ENCODE measurements at places on chromosomes 12 and 14. TPM values are rescaled to one million over a fixed set of nuclear protein-coding genes. Genes with fewer than 3 reads are reported as not detected.
A peak's percentile ranks its signal among the peaks of the same experiment; 100 is the strongest.

MTRFR gene
- 6.4 TPM for polyA plus RNA-seq

- DNase-seq, result no peak
Observed at GRCh38 chr14:68874746-68875155, 81.9 kb upstream of the ZFP36L1 start.

- DNase-seq, result no peak
Observed at GRCh38 chr12:123634142-123634561, 523 bp downstream of the GTF2H3 start.

GRCh38 chr14:62301911-62302310, 539.7 kb downstream of the SNAPC1 start:
- DNase-seq, result no peak

DNA sequence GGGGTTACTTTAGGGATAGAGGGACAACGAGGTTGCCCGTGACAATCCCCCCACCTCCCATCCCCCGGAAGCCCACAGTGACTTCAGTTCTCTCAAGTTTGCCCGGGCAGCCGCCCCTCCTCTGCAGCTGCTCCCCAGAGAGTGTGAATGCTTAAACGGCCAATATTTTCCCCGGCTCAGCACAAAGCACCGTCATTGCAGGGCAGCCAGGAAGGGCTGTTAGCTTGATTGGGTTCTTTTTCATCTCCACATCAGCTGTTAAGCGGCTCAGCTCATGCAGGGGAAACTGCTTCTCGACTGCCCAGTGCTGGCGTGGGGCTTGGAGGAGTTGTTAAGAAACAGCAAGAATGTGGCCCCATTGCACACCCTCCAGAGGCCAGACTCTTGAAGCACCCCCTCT, 120.5 kb upstream of the NCOR2 start:
- peak; percentile 35 for DNase-seq

SYCP3 gene
- polyA plus RNA-seq, result 0.23 TPM

- no peak for DNase-seq
Observed at GRCh38 chr12:56086608-56087007, 6.6 kb downstream of the ERBB3 start.

DNA sequence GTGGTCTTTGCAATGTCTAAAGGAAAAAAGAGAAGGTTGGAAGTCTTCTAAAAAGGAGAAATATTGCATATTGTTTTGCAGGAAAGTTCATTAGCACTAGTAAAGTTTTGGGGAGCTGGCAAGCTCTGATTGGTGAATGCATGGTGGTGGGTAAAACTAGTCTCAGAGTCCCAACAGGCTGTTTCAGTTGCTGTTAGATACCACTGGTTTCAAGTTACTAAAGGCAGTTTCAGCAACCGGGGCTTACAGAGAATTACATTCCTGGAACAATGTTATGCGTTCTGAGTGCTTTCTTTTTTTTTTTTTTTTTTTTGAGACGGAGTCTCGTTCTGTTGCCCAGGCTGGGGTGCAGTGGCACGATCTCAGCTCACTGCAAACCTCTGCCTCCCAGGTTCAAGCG, 208.2 kb downstream of the EPS8 start:
- DNase-seq, result no peak

GRCh38 chr14:95063391-95063790, 93.9 kb downstream of the DICER1 start:
- DNase-seq, result no peak

MYO1H gene
- polyA plus RNA-seq, result not detected

DNA sequence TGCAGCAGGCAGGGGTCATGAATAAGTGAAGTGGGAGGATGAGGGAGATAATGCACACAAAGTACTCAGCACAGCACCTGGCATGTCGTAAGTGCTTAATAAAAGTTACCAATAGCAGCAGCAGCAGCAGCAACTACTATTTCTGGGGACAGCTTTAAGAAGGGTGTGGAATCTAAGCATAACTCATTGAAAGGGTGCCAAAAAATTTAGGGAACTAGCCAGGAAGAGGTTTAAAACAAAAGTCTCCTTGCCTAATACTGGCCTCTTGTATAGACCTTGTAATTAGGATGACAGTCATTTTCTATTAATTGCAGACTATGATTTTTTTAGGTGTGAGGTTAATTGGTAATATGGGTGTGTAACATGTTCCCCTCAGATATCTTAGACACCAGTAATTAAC, 179.9 kb downstream of the PTPN11 start:
- DNase-seq, result no peak

GLT8D2 gene
- polyA plus RNA-seq, result 1.3 TPM

GRCh38 chr12:122752464-122753318, at the start of gene DENR:
TSS of gene DENR (plus strand) at chr12:122752824. CDS start at chr12:122753702, 878 bp downstream.
- DNase-seq, result peak; percentile 98

DNA sequence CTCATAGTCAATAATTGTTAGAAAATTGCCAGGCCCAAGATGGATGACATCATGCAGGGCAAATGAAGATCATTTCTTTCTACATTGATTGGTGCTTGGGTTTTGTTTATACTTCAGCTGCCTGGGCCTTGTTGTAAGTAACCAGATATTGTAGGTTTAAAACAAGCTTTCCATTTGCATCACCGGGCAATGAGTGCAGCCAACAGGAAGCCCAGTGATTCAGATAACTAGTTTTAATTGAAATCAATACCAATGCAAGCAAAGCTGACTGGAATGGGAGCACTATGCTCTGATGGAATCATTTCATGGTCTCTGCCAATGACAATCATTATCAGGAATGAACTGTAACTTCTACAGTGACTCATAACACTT, 279.3 kb downstream of the DUSP6 start:
- no peak for DNase-seq

DNA sequence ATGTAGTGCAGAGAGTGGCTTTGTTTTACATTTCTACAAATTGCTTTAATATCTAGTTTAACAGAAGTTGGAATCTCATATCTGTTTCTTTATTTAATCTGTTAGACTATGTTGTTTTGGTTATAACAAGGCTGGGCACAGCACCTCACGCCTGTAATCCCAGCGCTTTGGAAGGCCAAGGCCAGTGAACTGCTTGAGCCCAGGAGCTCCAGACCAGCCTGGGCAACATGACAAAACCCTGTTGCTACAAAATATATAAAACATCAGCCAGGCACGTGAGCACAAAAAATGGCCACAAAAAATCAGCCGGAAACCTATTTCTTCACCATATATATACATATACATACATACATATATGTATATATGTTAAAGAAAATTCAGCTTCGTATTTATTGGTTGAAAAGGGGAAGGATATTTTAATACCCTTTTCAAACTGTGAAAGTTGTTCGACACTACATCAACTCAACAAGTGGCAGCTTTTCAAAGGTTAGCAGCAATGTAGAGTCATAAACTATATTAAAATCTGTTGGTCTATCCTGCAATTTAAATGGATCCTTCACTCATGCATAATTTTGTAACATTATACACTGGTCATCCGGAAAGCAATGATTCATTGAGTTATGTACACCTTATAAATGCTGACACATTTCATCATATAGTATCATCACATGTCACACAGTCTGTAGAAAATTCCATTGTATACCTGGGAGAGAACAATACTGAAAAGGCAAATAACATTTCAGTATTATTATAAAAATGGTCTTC, 7.1 kb downstream of the NR2C1 start:
- DNase-seq, result no peak

DNA sequence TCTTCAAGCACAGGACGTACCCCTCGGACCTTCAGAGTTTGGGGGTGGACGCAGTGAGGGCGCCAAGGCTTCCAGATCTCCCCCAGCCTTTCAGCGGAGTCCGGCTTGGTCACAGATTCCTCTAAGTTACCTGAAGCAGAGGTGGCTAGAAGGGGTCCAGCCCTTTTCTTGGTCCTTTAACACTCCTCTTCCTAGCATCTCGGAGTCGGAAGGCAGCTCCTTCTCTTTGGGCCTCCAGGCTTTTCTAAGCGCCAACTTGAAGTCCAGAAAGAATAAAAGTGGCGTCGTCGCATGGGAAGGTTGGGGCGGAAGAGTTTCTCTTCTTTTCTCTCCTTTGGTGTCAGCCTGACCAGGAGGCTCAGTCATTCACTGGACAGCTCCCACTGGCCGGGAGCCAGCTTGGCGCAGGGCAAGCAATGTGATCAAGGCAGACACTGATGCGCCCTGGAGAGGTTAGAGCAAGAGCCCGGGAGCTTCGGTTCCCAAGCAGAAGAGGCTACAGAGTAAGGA, 9.6 kb downstream of the OR6S1 start:
- DNase-seq, result peak; percentile 77

GRCh38 chr12:15528666-15529065, 206.4 kb downstream of the PTPRO start:
- DNase-seq, result no peak

GRCh38 chr12:121530600-121531355, 50.0 kb downstream of the KDM2B start:
- DNase-seq, result peak; percentile 78

ELK3 gene
- polyA plus RNA-seq, result 13.9 TPM

TRPV4 gene
- 0.07 TPM for polyA plus RNA-seq

DNA sequence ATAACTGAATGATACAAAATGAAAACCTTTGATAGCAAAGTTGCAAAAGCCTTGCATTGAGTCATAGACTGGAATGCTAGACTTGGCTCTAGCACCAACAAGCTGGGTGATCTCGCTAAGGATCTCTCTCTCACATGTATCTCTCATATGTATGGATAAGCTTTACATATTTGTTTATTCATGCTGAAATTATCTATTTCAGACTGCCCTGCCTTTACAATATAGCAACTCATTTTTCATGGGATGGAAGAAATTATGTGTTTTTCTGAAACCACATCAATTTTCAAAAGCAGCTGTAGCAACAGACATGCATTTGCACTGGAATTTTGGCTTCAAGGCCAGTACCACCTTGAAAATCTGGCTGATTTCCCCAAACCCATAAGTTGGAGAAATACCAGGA, 11.4 kb downstream of the RERG start:
- DNase-seq, result no peak

DNA sequence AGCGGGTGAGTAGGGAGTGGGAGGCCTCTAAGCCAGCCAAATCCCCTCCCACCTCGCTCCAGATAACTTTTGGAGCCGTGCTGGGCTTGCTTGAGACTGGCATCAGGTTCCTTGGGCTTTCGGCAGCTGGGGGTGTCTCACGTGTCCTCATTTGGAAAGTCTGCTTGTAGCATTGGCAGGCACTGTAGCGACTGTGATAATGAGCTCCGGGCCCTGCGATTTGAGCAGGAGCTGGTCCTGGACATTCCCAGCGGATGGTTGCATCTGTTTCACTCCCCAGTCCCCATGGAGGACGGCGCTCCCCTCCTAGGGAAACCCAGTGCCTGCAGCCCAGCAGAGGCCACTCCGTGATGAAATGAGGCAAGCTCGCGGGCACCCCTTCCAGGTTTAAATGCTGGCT, 49.4 kb downstream of the DGLUCY start:
- peak; percentile 84 for DNase-seq

DNA sequence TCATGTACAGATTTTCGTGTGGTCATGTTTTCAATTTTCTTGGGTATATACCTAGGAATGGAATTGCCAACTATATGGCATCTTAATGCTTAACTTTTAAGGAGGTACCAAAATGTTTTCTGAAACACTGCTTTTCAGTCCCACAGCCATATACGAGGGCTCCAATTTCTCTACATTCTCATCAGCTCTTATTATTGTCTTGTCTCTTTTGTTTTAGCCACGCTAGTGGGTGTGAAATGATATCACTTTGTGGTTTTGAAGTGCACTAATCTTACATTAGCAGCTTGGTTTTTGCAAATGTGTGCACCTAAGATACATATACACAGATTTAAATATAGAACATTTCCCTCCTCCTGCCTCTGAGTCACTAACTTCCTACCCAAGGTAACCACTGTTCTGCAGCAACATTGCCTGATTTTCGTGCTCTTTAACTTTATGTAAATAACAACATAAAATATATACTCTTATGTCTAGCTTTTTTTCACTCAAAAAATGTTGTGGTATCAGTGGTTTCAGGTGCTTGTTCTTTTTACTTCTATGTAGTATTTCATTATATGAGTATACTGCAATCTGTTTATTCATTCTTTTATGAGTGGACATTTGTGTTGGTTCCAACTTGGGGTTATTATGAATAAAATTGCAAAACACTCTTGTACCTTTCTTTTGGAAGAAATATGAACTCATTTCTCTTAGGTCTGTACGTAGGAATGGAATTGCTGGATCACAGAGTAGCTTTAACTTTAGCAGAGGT, 73.1 kb downstream of the ZFP36L1 start:
- no peak for DNase-seq

ARG2 gene
- polyA plus RNA-seq, result 9.2 TPM

SLC38A4 gene
- polyA plus RNA-seq, result 0.31 TPM

GRCh38 chr12:99847936-99848335, 136.8 kb downstream of the ANKS1B start:
- DNase-seq, result no peak

DNA sequence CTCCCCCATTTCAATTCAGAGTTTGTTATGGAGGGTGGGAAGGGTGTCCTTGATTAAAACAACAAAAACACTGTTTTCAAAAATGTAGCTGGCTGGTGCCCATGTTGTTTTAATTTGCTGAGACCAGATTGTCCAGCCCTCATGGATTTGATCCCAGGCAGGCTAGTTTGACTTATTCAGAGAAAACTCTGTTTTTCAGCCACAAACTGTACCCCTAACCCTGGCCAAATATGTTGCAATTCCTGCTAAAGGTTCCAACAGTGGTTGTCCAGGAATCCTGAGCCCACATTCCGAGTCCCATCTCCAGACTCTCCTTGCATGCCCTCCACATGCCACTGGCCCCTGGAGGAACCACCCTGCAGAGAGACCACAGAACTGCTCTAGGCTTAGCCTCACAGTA, 36.0 kb downstream of the MAP1LC3B2 start:
- DNase-seq, result no peak

DNA sequence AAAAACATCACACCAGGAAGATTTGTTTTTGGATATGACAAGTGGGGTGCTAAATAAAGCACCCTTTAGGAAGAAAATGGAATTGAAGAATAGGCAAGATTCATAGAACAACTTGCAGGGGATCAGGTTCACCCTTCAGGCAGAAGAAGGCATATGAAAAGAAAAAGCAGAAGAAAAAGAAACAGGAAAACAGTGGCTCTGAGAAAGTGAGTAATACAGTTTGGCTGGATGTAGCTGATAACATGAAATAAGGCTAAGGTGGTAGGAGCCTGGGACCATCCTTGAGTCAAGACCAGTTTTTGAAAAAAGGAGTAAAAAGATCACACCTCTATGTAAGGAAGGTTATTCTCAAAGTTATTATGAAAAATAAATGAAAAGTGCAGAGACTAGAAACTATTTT, 42.4 kb downstream of the TRIP11 start:
- no peak for DNase-seq

LMNTD1 gene
- not detected for polyA plus RNA-seq

DNA sequence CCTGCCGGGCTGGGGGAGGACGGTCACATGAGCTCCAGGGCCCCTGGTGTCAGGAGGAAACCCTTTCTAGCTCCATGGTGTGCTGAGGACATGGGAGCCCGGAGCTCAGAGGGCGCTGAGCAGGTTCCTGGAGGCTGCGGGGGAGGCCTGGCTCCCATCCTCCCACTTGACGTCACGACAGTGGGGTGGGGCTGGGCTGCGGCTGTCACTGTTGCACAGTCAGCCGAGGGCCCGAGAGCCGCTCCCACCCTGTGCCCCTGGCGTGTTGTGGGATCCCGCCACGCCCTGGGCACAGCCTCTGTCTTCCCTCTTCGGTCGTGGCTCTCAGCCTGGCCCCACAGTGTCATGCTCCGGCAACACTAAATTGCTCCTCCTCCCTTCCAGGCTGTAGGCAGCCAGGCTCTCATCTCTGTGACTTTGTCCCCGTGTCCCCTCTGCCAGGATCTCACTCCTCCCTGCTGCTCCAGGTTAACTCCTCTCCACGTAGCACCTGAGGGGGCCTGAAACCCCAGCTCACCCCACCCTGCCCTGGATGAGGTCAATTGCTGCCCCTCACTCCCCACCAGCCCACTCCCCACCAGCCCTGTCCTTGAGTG, 33.0 kb downstream of the BEGAIN start:
- DNase-seq, result peak; percentile 63

GRCh38 chr12:72368298-72368697, 96.1 kb downstream of the TRHDE start:
- no peak for DNase-seq

All from psoas muscle (tissue), 8 donors.